ENCODE measurements at places on chromosomes 4 and X. TPM values are rescaled to one million over a fixed set of nuclear protein-coding genes. Genes with fewer than 3 reads are reported as not detected.
A peak's percentile ranks its signal among the peaks of the same experiment; 100 is the strongest.

GRCh38 chr4:183905593-183906488 is 734 bp downstream of the STOX2 start:
- 0 out of 2 replicates have a peak, but pooled peaks cover 4% of the 10 kb centered on the region for H3K4me1 ChIP-seq
- no peaks in the 10 kb centered on the region for H3K36me3 ChIP-seq
- H3K27me3 ChIP-seq: peaks cover 39% of the 10 kb centered on the region
- peak; percentile 32 for DNase-seq
- H3K4me3 ChIP-seq: peak overlapping the region; percentile 61

DNAAF6 gene
- not detected for total RNA-seq

DNA sequence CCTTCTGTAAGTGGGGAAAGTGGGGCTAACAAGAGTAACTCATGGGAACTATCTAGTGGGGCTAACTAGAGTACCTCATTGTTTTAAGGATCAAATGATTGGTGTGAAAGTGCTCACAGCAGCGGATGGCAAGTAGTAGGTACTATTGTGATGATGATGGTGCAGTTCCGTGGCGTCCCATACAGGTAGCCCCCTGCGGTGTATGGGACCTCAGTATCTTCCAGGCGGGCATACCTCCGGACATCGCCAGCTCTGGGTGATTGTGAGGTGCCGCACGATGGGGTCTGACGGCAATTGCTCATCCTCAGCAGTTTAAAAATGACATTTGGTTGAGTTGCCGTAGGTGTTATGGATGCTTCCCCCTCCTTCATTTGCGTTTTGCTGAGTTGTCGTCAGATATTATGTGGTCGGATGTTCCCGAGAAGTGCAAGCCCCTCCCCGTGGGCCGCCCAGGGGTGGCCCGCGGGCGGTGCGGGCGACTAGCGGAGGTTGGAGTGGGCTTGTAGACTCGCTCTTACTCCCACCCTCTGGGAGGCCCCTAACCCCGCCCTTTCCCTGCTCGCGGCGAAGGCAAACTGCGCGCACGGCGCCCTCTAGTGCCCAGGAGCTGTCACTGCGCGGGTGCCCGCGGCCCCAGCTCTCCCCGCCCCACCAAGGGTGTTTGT is 18.3 kb upstream of the GPR101 start:
- DNase-seq: peak; percentile 55
- no peaks in the 10 kb centered on the region for H3K4me1 ChIP-seq
- H3K36me3 ChIP-seq: no peaks in the 10 kb centered on the region
- peak overlapping the region; percentile 71 for H3K4me3 ChIP-seq
- H3K27ac ChIP-seq: no peak overlapping the region

- H3K4me1 ChIP-seq: no peaks in the 10 kb centered on the region
- H3K27me3 ChIP-seq: peaks cover 30% of the 10 kb centered on the region
- H3K36me3 ChIP-seq: no peaks in the 10 kb centered on the region
- DNase-seq: no peak
- no peak overlapping the region for H3K27ac ChIP-seq
- no peak overlapping the region for H3K4me3 ChIP-seq
Observed at GRCh38 chr4:184988611-184989010, 29.7 kb upstream of the HELT start.

KLB gene
- not detected for total RNA-seq

DNA sequence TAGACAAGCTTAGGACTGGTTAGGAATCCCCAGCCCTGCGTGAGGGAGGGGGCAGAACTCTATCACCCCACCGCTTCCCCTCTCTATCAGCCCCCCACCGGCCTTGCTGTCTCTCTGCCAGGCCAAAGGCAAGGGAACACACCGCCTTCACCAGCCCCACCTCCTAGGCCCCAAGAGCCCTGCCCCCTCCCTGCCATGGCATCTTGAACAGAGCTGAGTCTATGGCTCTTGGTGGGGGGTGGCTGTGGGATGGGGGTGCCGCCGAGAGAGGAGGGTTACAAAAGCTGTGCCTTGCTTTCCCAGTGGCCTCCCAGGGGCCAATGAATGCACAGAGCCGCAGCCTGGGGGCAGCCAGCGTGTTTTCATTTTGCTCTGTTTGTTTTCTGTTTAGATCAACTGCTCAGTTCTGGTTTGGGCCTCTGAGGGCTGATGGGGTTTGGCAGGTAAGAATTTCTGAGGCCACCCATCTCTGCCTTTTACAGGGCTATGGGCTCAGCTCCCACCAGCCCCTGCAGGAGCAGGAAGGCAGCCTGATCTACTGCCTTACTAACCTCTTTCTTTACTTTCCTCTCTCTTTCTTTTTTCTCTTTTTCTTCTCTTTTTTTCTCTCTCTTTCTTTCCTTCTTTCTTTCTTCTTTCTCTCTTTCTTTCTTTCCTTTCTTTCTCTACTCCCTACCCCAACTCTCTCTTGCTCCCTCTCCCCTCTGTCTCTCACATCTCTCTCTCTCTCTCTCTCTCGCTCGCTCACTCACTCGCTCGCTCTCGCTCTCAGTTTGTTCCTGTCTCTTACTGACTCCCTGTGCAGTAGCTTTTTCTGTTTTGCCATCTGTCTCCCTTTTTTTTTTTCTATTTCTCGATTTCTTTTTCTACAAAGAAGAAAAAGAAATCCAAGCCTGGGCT is 128.3 kb downstream of the PJA1 start:
- H3K27me3 ChIP-seq: no peaks in the 10 kb centered on the region
- H3K36me3 ChIP-seq: no peaks in the 10 kb centered on the region
- no peaks in the 10 kb centered on the region for H3K4me1 ChIP-seq
- no peak for DNase-seq
- H3K4me3 ChIP-seq: no peak overlapping the region

DNA sequence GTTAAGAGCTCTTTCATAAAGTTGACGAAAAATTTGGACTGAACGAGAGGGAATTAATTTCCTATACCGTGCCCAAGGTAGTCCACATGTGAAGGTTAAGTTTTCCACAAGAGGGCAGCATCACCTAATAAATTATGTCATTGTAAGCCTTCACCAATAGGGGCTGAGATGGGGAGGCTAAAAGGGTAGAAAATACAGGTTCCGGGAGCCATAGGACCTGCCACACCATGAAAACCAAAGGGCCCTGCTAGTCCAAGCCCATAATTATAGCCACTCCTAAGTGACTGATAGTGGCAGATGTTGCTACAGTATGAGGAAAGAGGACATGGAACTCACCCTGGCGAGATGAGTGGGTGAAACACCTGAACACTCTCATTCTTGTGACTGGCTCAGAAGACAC is 122.2 kb downstream of the SHROOM4 start:
- H3K4me3 ChIP-seq: no peak overlapping the region
- H3K4me1 ChIP-seq: no peaks in the 10 kb centered on the region
- peak; percentile 61 for DNase-seq
- no peaks in the 10 kb centered on the region for H3K36me3 ChIP-seq

CSAG3 gene
- not detected for total RNA-seq

DNA sequence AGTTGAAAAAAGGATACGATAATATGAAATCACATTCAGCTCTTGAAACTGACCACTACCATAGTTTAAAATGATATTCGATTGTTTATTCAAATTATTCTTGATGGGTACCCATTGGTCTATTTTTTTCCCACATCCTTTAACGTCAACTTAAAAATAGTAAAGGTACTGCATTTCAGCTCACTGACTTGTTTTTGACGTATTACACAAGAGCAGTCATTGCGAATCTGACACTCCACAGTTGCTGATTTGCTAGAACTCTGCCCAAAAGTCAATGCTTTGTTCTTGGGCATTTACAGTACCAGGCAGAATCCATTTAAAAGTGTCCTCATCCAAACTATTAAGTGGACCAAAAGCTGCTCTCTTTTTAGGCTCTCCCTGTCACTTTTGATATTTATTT is 1.2 kb upstream of the PDS5A start:
- peaks cover 12% of the 10 kb centered on the region for H3K36me3 ChIP-seq
- no peak overlapping the region for H3K27ac ChIP-seq
- peaks cover 9% of the 10 kb centered on the region for H3K4me1 ChIP-seq
- no peak overlapping the region for H3K4me3 ChIP-seq

SSX2B gene
- not detected for total RNA-seq

GRCh38 chr4:27931584-27931983 is 1070.9 kb downstream of the STIM2 start:
- no peaks in the 10 kb centered on the region for H3K36me3 ChIP-seq
- H3K4me1 ChIP-seq: no peaks in the 10 kb centered on the region
- H3K27me3 ChIP-seq: no peaks in the 10 kb centered on the region
- H3K4me3 ChIP-seq: no peak overlapping the region

DNA sequence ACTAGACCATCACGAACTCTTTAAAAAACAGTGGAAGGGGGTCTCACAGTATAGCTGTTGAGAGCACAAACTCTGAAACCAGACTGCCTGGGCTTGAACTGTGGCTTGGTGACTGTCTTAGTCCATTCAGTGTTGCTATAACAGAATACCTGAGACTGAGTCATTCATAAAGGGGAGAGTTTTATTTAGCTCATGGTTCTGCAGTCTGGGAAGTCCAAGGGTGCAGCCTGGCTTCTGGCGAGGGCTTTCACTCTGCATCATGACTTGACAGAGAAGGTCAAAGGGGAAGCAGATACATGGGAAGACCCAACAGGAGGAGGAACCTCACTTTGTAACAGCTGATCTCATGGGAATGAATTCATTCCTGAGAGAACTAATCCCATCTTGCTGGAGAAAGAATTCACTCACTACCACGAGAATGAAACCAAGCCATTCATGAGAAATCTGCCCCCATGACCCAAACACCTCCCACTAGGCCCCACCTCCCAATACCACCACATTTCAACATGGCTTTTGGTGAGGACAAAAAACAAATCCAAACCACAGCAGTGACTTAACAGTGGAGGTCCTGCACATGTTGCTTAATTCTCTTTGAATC is 116.7 kb upstream of the STOX2 start:
- no peak for DNase-seq
- no peaks in the 10 kb centered on the region for H3K27me3 ChIP-seq
- H3K4me1 ChIP-seq: 0 out of 2 replicates have a peak, but pooled peaks cover 3% of the 10 kb centered on the region
- H3K27ac ChIP-seq: no peak overlapping the region
- H3K36me3 ChIP-seq: no peaks in the 10 kb centered on the region

VCX3A gene
- total RNA-seq: not detected

SULT1B1 gene
- total RNA-seq: 2.6 TPM

FAM120C gene
- total RNA-seq: 4.5 TPM

DNA sequence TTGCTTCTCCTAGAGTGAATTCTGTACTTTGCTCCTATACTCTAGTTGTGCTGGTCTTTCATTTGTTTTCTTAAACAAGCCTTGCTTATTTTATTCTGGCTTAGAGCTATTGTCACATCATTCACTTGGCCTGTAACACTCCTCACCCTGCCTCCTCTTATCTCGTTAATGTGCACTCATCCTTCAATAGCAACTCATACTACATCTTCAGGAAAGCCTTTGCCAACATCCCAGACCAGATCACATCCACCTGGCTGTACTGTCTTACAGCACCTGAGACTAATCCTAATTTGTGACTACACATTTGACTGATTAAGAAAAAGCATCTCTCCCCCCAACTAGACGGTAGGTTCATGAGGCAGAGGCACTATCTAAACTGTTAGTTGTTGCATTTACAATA is 80.8 kb downstream of the SLC7A11 start:
- H3K36me3 ChIP-seq: peaks cover 3% of the 10 kb centered on the region
- H3K27ac ChIP-seq: no peak overlapping the region
- H3K4me3 ChIP-seq: no peak overlapping the region
- no peaks in the 10 kb centered on the region for H3K27me3 ChIP-seq
- H3K4me1 ChIP-seq: peaks cover 17% of the 10 kb centered on the region
- DNase-seq: no peak

GRCh38 chrX:39324233-39324930 is 523.1 kb downstream of the MID1IP1 start:
- no peaks in the 10 kb centered on the region for H3K4me1 ChIP-seq
- no peak overlapping the region for H3K27ac ChIP-seq
- no peaks in the 10 kb centered on the region for H3K36me3 ChIP-seq
- no peak for DNase-seq

SMARCA1 gene
- total RNA-seq: 36.9 TPM

- H3K36me3 ChIP-seq: no peaks in the 10 kb centered on the region
- H3K27me3 ChIP-seq: no peaks in the 10 kb centered on the region
- DNase-seq: peak; percentile 36
- no peak overlapping the region for H3K4me3 ChIP-seq
- H3K27ac ChIP-seq: no peak overlapping the region
- H3K4me1 ChIP-seq: no peaks in the 10 kb centered on the region
Observed at GRCh38 chrX:39476604-39477021, 621.1 kb downstream of the BCOR start.

- no peaks in the 10 kb centered on the region for H3K36me3 ChIP-seq
- no peak for DNase-seq
- no peaks in the 10 kb centered on the region for H3K27me3 ChIP-seq
- H3K4me1 ChIP-seq: peaks cover 22% of the 10 kb centered on the region
- H3K4me3 ChIP-seq: no peak overlapping the region
- H3K27ac ChIP-seq: no peak overlapping the region
Observed at GRCh38 chr4:82741188-82741587, 57.4 kb downstream of the SCD5 start.

CD38 gene
- total RNA-seq: not detected

Measured in GM23248 (cell line).